ENCODE measurements at places on chromosomes 7 and 10.

GRCh38 chr10:93061594-93062513 lies 1.3 kb downstream of the CYP26C1 start:
- DNase-seq: no peak

GRCh38 chr10:45491061-45491460 lies 117.0 kb downstream of the ALOX5 start:
- DNase-seq: no peak

DNA sequence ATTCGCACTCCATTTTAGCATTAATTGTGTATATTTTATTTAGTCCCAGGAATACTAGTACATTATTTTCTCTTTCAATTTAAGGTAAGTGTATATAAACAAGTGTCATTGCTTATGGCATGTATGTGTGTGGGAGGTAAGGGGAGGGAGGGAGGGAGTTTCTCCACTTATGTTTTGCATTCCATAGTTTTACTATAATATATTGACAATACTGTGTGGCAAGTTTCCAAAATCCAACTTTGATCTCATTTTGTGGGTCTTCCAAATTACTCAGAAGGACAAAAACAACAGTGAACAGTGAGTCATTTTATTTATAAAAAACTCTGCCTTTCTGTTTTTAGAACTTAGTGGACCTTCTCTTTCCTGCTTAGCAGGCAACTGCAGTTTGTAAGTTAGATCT lies 102.3 kb upstream of the SEMA3E start:
- no peak for DNase-seq

- no peak for DNase-seq
Measured at GRCh38 chr7:109879287-109879828, 1211.6 kb upstream of the LRRN3 start.

- DNase-seq: no peak
Measured at GRCh38 chr10:82674036-82674435, 799.0 kb downstream of the NRG3 start.

DNA sequence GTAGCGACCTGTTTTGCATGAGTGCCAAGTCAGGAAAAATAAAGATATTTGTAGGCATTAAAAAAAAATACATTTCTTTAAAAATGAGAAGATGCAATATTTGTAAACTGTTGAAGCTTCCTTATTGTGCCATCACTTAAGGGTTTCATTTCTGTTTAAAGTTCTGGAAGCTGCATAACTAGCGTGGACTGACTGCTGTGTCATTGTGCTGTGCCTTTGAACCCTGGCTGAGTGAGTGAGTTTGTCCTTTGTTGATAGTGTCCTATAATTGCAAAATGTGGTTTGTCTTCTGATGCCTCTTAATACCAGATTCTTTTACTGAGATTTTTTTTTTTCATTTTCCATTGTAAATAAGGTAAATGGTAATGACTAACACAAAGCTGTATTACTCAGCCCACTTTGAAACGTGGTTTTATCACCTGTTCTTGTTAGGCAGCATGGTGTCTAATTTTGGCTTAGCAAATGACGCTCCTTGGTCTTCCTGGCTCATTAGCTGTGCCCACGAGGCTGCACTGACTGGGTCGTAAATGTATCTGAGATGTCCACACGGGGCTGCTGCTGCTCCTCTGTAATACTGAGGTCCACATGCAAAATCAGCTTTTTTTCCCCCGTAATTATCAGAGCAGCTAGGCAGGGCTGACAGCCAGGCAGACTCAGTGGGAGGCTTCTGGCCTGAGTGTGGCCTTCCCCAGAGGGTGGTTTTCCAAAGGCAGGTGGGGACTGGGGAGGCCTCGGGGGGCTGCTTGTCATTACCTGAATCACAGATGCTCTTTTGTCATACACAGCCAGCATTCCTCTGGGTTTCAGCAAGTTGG lies 14.8 kb downstream of the ZSCAN25 start:
- peak; percentile 41 for DNase-seq

GRCh38 chr7:50142425-50143017 lies 49.5 kb upstream of the ZPBP start:
- DNase-seq: peak; percentile 71

DNA sequence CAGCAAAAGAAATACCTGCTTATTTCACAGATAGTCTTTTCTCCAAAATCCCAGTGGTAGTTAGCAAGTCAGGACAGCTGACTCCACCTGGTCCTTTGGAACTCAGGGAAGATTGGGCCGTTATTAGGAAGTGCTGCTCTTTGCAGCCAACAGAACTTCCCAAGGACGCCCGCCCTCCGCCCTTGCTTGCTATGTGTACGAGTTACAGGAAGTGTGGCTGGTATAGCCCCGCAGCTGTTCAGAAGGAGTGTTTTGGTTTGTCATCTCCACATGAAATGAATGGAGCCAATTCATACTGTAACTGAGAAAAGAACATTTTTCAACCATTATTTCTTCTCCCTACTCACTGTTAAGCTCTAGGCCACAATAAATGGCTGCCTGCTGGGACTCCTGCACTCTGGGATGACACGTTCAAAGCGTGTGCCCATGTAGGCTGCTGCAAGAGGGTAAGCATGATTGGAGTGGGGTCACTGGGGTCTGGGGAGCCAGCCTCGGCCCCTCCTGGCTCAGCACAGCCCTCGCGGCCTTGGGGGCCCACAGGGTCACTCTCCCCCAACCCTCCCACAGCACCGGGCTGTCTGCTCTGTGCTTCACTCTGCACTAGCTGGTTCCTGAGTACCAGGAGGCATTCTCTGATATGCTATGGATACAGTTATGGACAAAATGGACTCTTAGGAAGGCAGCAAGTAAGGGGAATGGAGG lies 244.0 kb downstream of the EBF3 start:
- DNase-seq: no peak

GRCh38 chr7:8443576-8444467 lies 10.4 kb downstream of the NXPH1 start:
- no peak for DNase-seq

- peak; percentile 9 for DNase-seq
Measured at GRCh38 chr10:43945094-43945730, 296.5 kb upstream of the ZNF32 start.

DNA sequence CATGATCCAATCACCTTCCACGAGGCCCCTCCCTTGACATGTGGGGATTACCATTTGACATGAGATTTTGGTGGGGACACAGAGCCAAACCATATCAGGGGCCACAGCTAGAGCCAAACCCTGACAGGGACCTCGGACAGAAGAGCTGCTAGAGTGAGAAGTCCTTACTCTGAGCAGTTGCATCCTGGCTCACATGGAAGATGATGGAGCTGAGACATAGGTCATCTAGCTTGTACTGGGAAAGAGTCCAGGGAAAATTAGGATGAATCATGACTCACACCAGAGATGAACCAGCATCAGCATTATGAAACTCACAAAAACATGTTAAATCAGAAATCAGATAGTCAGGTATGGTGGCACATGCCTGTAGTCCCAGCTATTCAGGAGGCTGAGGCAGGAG lies 12.8 kb upstream of the FMC1 start:
- DNase-seq: no peak

DNA sequence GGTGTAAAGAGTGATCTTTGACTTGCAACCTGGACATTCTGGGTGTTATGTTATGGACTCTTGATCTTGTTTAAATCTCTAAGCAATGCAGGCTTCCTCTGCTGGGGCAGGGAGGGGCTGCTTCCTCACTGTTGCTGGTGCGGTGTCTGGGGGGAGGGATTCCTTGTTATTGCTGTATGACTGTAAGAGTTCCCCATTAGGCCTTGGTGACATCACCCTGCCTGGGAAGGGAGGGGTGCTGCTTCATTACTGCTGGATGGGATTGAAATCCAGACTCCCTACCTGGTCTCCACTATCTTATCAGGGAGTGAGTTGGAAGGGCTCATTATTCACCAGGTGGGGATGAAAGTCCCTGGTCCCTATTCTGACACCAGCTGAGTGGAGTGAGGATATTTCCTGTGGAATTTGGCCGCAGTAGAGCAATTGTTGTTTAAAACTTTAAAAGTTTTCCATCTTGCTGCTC lies 8.8 kb downstream of the OGDH start:
- DNase-seq: no peak

DNA sequence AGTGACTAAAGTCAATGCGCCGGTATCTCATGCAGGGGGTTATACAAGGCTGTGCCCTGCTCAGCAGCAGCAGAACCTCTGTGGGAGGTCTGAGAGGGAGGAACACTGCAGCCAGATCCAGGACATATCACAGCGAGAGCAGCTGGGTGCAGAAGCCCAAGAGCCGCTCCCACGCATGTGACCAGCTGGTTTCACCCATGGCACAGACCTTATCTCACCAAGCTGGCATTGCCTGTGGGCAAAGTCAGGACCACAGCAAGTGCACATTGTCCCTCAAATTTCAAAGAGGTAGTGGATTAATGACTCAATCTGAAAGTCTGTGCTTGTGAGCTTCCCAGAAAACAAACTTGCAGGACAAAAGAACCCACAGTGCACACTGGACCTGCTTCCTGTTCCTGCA lies 31.6 kb upstream of the AKR1C1 start:
- no peak for DNase-seq

DNA sequence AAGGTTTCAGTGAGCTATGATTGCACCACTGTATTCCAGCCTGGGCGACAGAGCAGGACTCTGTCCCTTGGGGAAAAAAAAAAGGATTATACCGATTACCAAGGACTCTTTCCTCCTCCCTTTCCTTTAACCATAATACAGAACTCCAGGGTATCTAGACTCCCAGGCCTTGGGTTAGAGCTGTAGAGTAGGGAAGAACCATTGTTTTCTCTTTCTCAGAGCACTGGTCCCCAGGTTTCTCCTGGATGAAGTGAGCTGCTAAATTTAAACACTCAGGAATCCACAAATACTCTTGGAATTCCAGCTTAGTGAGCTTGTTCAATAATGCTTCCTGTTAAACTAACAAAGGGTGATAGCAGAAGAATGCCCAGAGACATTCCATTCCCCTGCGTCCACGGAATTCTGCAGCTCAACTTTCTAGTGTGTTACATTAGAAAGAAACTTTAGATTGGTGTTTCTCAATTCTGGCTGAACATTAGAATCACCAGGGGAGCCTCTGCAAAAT lies 14.6 kb upstream of the RPEL1 start:
- no peak for DNase-seq

DNA sequence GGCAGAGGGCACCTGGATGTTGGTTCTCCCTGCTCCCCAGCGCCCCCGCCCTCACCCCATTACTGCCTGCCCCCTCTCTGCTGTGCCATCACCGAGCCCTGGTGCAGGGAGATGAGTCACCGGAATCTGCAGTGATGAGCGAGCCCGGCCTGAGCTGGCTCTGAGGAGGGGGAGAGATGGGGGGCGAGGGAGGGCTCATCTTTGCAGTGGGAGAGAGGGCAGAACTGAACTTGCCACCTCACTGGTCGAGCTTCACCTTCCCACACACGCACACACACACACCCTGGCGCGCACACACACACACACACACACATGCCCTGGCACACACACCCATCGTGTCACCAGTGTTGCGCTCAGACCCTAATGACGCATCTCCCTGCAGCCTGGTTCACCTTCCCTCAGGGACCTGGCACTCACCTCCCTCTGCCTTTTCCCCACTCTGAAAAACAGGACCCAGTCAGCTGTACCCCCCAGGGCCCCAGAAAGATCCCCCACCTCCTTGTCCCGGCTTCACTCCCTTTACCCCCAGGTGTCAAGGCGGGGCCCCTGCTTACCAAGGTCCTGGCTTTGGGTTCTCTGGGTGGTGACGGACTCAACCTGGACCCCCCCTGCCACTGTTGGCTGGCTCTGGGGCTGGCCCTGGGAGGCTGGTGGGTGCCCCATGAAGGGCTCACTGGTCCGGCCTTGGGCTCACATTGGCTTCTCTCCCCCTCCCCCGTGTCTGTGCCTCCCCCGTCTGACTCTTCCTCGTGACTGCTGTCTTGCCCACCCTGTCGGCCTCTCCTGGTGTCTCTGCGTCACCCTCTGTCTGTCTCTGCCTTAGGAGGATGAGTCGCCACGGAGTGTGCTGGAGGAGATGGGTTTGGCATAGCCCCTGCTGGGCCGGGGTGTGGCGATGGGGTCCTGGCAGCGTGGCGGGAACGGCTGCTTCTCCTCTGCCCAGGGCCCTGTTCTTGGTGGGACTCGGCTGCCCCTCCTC lies 5.4 kb downstream of the VGF start:
- DNase-seq: no peak

GRCh38 chr7:91633013-91633441 lies 247.5 kb downstream of the MTERF1 start:
- DNase-seq: no peak

DNA sequence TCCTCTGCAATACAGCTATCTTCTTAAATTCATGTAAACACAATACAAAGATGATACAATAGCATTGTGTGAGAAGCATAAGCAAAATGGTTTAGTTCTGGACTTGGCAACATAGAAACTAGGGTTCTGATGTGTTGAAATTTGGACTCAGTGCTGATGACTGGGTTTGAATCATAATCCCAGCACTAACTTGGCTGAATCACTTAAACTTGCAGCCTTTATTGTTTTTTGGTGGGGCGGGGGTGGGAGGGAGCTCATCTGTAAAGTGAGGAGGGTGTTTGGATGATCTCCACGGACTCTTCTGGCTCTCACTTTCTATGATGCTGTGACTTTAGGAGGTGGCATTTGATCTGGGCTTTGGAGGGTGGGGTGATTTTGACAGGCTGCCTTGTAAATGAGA lies 158.2 kb downstream of the WNT2 start:
- no peak for DNase-seq

DNA sequence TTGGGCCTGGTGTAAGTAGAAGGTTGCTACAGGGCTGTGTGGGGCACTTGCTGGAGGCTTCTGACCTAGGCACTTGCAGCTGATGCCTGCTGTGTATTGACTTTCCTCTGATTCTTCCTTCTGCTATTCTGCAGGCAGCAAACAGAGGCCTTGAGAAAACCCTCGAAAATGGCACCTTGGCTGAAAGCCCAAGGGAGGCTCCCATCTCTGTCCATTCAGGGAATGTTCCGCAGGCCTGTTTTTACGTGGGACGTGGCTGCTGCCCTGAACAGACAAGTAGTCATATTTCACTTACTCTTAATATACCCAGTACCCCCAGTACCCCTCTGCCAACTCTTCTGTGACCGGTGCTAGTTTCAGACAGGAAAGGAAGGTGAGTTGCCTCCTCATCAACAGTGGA lies 664.7 kb downstream of the INHBA start:
- no peak for DNase-seq

DNA sequence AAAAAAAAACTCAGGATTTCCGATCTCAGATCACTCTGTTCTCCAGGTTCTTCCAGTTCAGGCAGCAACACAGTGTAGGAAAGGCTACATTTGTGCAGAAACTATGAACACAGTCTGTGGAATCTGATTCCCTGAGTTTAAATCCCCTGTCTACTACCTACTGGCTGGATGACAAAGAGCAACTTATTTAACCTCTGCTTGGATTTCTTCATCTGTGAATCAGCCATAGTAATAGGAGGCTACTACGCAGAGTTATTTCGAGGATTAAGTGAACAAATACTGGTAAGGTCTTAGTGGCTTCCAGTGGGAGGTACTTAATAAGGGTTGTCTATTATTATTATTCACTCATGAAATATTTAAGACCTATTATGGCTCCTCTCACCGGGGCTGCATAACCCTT lies 44.3 kb upstream of the PDCD4 start:
- DNase-seq: no peak

- no peak for DNase-seq
Measured at GRCh38 chr10:121291823-121292222, 306.4 kb downstream of the FGFR2 start.

- no peak for DNase-seq
Measured at GRCh38 chr10:33395201-33395600, 60.7 kb upstream of the NRP1 start.
